ENCODE measurements at places on chromosomes 5 and 9.

DNA sequence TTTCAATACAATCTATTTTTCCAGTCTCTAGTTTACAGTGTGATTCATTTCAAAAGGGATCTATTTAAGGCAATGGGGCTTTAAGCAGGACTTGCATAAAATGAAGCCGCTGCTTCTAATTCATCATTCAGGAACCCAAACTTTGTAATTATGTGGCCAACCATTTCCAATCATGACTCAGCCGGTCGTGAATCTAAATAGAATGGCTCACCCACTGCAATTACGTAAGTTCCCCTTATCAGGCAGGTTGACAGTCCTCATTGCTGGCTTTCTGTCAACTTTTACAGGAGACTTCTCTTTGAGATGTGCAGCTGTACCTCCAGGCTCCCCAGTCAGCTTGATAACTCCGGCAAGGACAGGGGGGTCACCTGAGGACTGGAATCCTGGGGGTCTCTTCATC, 152.8 kb upstream of the DAP start:
- DNase-seq, result peak; percentile 88

GRCh38 chr9:133670466-133670865, 34.3 kb downstream of the DBH start:
- no peak for DNase-seq

DNA sequence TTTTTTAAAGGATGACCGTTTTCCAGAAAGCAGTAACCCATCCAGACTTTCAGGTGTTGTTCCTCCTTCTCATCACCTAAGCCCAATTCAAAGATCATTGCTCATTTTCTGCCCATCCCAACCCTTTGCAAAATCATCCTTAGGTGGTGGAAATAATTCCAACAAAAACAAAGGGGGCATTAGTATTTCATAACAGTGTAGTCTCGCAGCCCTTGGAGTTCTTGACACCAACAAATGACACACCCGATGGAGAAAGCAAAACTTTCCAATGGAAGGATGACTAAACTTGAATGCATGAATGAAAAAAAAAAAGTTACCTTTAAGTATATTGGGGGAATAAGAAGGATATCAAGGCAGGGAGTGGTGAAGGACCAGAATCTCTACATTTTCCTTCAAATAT, 117.0 kb downstream of the PAPPA start:
- DNase-seq, result no peak

DNA sequence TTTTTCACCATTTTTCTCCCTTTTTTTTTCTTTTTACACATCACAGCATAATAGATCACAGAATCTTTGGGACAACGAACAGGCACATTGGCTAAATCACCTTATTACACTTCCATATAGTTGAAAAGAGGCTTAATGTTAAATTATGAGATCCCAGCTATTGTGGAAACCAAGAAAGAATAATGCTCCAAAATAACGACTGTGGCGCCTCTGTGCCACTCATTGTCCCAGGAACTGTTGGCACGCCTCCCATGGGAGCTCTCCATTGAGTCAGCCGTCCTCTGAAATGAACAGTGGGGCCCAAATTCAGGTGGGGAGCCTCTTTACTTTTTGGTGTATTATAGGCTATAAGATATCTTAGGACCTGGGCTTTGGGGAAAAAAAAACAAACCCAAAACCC, 82.2 kb upstream of the NFIB start:
- DNase-seq, result no peak

- DNase-seq, result no peak
Observed at GRCh38 chr5:146079695-146080373, 25.5 kb downstream of the PLAC8L1 start.

GRCh38 chr5:111983459-111983858, 226.5 kb upstream of the NREP start:
- DNase-seq, result no peak

DNA sequence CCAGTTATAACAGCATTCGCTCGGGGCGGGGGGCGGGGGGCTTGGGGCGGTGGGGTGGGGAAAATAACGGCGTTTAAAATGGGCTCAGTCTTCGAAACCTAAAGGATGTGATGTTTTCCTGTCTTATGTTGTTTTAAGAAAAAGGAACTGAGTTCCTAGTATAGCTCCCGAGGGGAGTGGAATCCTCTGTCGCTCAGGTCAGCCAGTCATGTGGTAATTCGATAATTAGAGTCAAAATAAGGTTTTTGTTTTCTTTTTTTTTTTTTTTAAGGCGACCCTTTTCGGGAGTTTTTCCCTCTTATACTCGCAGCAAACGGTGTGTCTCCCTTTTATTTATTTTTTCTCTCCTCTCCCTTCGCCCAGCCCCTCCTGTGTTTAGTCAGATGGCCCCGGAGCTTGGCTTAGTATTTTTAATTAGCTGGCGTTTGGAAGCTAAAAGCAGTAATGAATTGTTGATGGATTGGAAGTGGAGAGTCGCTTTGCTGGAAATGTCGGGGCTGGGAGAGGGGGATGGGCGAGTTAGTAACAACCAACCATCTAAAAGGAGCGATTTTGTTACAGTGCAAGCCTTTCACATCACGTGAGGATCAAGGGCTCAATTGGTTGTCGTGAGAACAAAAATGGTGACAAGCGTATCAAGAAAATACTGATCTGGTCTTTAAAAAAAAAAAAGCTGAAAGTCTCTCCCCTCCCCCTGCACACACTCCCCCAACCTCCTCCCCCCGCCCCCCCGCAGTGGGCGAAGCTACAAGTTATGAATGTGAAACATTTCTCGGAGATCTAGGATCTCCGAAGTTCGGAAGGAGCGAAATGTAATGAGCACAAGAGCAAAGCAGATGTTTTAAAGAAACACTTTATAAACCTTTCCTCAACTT, 714 bp upstream of the ZNF608 start:
- DNase-seq, result no peak

GRCh38 chr5:9500193-9500592, 45.7 kb downstream of the SEMA5A start:
- no peak for DNase-seq

DNA sequence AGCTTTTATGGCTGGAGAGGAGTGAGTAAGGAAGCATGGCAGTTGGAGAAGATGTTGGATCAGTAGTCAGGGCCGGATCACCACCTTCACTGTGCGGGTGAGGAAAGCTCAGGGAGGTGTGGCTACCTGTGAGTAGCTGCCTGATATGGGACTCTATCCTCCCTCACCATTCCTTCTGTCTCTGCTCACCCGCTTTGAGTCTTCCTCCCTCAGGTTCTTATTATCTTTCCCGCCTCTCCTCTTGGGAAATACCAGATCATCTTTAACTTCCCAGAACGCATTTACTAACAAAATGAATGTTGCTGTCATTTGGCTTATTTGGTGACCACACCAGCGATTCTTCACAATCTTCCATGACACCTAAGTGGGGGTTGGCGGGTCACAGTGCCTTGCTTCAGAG, 140.7 kb upstream of the GPR151 start:
- no peak for DNase-seq

DNA sequence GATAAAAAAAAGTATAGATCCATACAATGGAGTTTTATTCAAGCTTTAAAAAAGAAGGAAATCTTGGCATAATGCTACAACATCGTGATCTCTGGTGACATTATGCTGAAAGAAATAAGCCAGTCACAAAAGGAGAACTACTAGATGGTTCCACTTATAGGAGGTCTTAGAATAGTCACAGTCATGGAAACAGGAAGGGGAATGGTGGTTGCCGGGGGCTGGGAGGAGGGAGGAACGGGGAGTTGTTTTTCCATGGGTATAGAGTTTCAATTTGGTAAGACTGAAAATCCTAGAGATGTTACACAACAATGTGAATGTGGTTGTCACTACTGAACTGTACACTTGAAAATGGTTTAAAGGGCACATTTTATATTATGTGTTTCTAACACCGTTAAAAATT, 94.5 kb downstream of the CFAP90 start:
- no peak for DNase-seq

DNA sequence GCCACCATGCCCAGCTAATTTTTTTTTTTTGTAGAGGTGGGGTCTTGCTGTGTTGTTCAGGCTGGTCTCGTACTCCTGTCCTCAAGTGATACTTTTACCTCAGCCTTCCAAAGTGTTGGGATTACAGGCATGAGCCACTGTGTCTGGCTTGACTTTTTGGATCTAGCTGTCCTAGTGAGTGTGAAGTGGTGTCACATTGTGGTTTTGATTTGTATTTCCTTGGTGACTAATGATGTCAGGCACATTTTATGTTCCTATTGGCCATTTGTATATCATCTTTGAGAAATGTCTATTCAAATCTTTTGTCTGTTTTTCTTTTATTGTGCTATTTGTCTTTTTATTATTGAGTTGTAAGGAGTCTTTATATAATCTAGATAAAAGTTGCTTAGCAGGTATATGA, 53.5 kb upstream of the MCCC2 start:
- no peak for DNase-seq

DNA sequence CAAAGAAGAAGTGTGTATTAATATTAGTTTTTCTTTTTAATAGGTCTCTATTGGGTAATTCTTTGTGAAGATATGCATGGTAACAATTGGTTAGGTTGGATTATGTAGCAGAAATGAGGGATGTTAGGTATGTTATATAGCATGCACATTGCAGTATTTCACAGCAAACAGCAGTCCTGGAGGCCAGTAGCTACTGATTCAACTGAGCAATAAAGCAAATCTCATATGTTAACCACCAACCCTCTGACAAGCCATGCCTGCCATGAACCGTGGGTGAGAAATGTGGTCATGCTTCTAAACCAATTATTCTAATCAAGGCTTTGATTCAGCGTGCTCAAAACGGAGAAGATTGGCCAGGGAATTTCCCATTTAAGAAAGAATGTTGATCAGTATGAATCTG, 313.0 kb upstream of the CDH6 start:
- DNase-seq, result no peak

GRCh38 chr5:23208959-23209431, 298.4 kb upstream of the PRDM9 start:
- peak; percentile 19 for DNase-seq

- peak; percentile 41 for DNase-seq
Observed at GRCh38 chr5:60633341-60633740, 66.6 kb downstream of the DEPDC1B start.

DNA sequence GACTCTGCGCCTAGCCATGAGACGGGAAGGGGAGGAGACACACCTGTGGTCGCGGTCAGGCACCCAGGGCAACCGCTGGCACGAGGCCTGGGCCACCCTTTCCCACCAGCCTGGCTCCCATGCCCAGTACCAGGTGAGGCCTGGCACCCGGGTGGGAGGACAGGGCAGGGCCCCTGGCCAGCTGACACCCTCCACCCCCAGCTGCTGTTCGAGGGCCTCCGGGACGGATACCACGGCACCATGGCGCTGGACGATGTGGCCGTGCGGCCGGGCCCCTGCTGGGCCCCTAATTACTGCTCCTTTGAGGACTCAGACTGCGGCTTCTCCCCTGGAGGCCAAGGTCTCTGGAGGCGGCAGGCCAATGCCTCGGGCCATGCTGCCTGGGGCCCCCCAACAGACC, 5.0 kb downstream of the MAMDC4 start:
- no peak for DNase-seq

- no peak for DNase-seq
Observed at GRCh38 chr5:82820188-82820587, 257.0 kb downstream of the TMEM167A start.

All from non-pigmented ciliary epithelial cell (primary cell).